Activated T-cell treated with anti-CD3 and anti-CD28 coated beads for 1 hour (primary cell): ENCODE measurements at places on chromosomes 12 and 14.

DNA sequence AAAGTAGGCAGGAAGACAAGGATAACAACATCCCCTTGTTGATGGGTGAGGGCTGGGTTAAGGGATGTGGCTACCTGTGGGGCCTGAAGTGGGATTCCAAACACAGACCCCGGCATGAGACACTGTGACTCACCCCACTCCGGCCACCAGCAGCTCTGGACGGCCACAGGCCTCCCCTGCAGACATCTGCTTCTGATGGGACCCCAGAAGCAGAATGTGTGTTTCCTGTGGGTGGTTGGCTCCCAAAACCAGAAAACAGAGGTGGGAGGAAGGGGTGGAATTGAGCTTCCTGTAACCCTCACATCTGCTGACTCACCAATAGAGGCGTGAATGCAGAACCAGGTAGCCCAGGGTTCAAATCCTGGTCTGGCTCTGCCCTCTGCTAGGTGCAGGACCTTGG lies 216.6 kb upstream of the PWP1 start:
- DNase-seq = no peak

GRCh38 chr12:30719060-30719459 lies 23.4 kb upstream of the IPO8 start:
- no peak for DNase-seq

DNA sequence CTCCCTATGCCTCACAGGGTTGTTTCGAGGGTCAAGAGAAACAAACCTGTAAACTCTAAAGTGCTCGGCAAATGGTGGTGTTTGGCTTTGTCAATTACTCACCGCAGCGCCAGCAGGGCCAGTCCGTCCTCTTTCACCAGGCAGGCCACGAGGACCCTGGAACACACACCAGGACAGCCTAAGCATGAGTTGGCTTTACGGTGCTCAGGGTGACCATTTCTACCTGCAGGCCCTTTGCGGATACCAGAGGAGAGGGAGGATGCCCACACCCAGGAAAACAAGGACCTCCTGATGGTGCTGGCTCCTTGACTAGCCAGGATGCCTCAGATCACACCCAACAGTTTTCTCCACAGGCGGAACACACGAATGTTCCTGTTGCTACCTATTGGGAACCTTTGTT lies 11.5 kb downstream of the COL2A1 start:
- no peak for DNase-seq

DNA sequence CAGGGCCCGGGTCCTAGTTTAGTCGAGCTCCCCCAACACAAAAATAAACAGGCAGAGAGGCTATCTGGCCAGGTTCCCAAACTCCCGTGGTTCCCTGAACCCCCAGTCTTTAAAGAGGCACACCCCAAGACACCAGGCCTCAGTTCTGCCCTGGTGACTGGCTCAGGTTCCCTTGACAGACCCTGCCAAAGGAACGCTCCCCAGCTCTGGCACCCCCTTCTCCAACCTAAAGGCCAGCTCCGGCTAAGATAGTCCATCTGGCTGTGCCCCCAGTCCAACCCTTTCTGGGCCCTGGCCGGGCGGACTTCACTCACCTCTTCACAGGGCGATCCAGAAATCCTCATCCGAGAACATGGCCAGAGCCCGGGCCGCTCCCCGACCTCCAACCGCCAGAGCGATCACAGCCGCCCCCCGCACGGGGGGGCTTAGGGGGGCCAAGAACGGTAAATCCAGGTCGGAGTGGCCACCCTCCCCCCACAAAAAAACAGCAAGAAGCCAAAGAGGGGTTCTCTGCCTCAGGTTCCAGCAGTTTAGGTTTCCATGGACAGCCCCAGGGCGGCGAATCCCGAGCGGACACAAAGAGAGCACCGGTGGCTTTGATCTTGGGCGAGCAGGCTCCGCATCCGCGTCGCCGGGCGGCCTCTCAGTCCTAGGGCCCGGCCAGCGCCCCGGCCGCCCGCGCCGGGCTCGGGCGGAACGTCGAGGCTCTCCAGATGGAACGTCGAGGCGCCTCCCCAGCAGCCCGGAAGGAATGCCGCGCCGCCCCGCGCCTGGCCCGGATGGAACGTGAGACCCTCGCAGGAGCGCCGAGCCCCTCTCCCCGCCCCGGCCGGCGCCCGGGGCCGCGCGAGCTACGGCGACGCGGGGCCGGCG lies 1.1 kb downstream of the KMT2D start:
- no peak for DNase-seq

- no peak for DNase-seq
These were observed 16.2 kb downstream of the PLEKHD1 start for GRCh38 chr14:69500736-69501135.

- DNase-seq = no peak
These were observed 104.5 kb downstream of the ETNK1 start for GRCh38 chr12:22729431-22729956.

- no peak for DNase-seq
These were observed 28.5 kb downstream of the FOS start for GRCh38 chr14:75306927-75307699.

GRCh38 chr14:105856676-105857219 lies 330.4 kb downstream of the TMEM121 start:
- DNase-seq = no peak

DNA sequence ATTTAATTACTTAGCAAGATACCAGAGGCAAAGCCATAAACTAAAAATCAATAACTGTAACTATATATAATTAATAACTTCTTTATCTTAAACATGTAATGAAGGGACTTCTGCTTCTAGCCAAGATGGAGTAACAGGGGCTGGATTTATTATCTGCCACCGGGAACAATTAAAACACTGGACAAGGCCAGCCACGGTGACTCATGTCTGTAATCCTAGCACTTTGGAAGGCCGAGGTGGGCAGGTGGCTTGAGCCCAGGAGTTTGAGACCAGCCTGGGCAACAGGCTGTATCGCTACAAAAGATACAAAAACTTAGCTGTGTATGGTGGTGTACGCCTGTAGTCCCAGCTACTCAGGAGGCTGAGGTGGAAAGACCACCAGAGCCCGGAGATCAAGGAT lies 113.6 kb downstream of the TAOK3 start:
- DNase-seq = no peak

GRCh38 chr12:96047229-96048211 lies 12.1 kb upstream of the LTA4H start:
- no peak for DNase-seq

DNA sequence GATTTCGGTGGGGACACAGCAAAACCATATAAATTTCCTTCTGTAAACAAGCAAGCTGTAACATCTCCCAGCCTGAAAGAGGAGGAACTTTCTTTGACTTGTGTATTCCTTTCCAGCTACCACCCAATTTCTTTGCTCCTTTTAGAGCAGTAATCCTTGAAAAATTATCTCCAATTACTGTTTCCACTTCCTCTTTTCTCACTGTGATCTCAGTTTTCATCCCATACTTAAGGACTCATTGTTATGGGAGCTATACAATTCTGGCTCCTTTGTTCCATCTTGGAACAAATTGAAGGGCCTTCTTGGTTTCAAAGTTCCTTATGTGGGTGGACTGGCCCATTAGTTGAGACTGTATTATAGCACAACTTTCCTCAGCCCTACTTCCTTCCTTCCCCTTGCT lies 152.6 kb downstream of the AKAP6 start:
- DNase-seq = no peak

- DNase-seq = no peak
These were observed 204.4 kb downstream of the SLC25A21 start for GRCh38 chr14:36967892-36968555.

DNA sequence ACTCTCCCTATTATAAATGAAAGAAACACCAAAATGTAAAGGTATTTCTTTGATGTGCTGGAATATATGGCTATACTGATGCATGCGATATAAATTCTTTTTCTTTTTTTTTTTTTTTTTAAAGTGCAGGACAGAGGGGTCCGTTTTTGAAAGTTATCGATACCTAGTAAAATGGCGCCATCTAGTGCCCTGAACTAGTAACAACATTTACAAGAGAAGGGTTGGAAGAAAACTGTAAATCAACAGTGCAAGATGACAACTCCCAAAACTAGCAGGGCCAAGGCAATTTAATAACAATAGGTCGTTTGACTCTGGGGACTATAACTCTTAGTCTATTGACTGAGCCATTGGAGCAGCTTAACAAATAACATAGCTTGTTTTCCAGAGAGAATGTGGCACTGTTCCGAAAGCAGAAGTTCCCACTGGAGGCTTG lies 137.7 kb downstream of the SPTSSA start:
- no peak for DNase-seq

GRCh38 chr12:6206327-6206726 lies 6.1 kb downstream of the CD9 start:
- DNase-seq = no peak

DNA sequence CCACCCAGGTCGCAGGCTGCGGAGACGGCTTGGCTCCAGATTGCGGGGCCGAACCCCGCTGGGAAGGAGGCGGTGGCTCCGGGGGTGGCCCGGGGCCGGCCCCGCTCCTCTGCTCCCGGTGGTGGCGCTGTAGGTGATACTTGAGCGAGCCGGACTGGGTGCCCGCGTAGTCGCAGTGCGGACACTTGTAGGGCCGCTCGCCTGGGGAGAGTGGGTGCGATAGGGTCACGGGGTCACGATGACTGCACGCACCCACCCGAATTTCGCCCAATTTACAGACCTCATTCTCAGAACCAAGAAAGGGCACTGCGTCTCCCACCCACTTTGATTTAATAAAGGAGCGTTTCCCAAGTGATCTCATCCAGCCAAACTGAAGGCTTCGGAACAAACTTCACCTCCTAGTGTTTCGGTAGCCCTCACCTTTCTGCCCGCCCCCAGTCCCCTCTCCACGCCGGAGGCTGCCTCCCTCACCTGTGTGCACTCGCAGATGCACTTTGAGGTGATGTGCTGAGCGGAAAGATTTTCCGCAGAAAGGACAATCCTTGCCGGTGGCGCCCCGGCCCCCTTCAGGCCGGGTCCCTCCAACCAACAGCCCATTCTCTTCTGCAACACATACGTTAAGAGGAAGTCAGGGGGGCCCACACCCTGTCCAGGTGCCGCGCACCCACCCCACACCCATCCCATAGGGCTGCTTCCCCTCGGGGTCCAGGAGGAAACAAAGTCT lies 7.4 kb downstream of the ZNF219 start:
- no peak for DNase-seq

GRCh38 chr14:102900631-102901571 lies 21.6 kb upstream of the AMN start:
- no peak for DNase-seq

DNA sequence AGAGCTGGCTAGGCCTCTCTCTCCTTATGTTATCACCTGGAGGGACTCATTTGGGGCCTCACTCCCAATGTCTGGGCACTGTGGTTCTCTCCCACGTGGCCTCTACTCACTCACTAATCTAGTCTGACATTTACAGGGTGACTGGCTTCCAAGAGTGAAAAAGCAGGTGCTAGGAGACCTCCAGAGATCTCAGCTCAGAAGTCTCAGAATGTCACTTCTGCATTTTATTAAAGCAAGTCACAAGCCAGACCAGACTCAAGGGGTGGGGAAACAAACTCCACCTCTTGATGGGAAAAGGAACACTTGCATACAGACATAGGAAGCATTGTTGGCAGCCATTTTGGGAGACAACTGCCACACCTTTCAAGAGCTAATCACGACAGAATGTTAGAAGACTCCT lies 175.9 kb downstream of the MON2 start:
- DNase-seq = no peak

GRCh38 chr12:128026696-128027574 lies 240.0 kb upstream of the TMEM132C start:
- no peak for DNase-seq

DNA sequence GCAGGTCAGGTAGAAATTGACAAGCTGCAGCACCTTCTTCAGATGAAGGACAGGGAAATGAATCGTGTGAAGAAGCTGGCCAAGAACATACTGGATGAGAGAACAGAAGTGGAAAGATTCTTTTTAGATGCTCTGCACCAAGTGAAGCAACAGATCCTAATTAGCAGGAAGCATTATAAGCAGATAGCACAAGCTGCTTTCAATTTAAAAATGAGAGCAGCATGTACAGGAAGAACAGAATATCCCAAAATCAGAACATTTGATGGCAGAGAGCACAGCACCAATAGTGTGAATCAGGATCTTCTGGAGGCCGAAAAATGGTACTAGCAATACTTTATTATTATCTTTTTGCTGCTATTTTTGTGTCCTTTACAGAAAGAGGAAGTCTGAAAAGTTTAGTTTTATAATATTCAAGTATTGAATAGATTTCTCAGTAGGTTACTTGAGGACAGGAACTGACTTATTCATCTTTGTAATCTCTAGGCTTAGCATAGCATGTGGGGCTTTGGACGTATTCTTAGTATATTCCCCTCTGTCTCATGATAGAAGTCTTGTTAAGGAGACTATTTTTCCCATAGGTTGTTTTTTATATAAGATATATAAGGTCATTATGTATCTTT lies 30.8 kb downstream of the BBOF1 start:
- DNase-seq = no peak

DNA sequence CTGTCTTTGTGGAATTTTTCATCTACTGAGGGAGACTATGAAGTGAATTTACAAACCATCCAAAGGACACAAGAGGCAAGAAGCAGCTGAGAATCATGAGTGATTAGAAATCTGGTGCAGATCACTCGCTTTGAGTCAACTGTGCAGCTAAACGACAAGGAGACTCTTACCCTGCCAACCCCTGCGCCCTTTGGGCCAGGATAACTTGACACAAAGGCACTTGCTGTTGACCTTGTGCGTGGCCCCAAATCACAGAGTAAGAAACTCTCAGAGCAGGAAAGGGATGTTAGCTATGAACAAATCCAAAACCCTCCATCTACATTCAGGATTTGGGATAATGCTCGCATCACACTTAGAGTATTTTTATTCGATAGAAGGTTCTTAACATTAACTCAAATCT lies 11.5 kb upstream of the PARP11 start:
- DNase-seq = no peak

DNA sequence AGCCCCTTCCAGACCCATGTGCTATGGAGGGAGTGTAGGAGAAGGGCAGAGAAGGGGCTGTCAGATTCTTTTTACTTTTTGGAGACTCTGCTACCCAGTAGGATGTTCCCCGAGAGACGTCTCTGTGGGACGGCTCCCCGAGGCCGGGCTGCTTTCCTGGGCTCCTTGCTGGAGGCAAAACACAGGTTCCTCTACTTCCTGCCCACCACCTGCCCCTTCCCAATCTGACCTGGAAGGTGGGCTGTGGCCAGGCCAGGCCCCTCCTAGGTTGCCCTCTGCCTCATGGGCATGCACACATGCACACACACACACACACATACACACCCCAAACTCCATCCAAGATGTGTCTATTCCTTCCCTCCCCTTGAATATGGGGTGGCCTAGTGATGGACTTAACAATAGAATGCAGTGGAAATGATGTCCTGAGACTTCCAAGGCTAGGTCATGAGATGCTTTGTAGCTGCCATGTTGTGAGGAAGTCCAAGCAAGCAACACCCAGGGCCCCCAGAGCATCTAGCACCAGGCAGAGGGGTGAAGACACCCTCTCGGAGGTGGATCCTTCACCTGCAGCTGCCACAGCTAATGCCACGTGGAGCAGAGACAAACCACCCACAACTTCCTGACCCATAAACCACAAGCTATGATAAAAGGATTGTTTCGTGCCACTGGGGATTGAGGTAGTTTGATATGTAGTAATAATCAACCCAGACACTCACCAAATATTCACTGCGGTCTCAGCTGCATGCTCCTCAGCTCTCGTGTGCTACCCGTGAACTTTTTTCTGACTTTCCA lies 1.6 kb upstream of the ASB2 start:
- DNase-seq = peak; percentile 46

- no peak for DNase-seq
These were observed 79.7 kb upstream of the RAP1B start for GRCh38 chr12:68530965-68531364.
